SJCRH30 (cell line): ENCODE measurements at places on chromosomes 3 and 15. TPM values are rescaled to one million over a fixed set of nuclear protein-coding genes. Genes with fewer than 3 reads are reported as not detected.
A peak's percentile ranks its signal among the peaks of the same experiment; 100 is the strongest.

DNA sequence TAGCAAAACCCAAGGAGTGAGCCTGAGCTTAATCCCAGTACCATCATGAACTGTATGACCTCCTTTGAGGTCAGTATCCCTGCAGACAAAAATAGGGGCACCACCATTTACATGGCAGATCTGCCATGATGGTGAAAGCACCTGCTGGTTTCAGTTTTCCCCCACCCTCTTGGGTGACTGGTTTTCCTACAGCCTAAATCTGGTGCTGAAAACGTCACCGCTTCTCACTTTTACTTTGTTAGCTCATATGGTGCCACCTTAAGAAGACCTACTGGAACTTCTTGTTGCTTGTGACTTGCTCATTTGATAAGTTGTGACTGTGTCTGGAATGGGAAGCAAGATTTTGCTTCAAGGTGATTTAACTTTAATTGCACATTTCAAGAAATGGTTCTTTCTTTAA, 5.1 kb downstream of the PPP1R2 start:
- H3K27ac ChIP-seq, result no peak overlapping the region
- no peaks in the 10 kb centered on the region for H3K36me3 ChIP-seq
- H3K4me3 ChIP-seq, result no peak overlapping the region
- H3K27me3 ChIP-seq, result no peaks in the 10 kb centered on the region
- peaks cover 3% of the 10 kb centered on the region; the same call in 1 of the 2 replicates for H3K4me1 ChIP-seq

GRCh38 chr3:178434206-178434805, 101.9 kb upstream of the KCNMB2 start:
- DNase-seq, result no peak
- H3K36me3 ChIP-seq, result no peaks in the 10 kb centered on the region
- H3K27ac ChIP-seq, result no peak overlapping the region
- H3K4me1 ChIP-seq, result 0 out of 2 replicates have a peak, but pooled peaks cover 2% of the 10 kb centered on the region
- H3K27me3 ChIP-seq, result no peaks in the 10 kb centered on the region

GRCh38 chr15:66430627-66431255, 44.0 kb downstream of the MAP2K1 start:
- H3K4me1 ChIP-seq, result no peaks in the 10 kb centered on the region
- DNase-seq, result no peak
- no peaks in the 10 kb centered on the region; the same call in 1 of the 2 replicates for H3K36me3 ChIP-seq
- H3K4me3 ChIP-seq, result no peak overlapping the region
- no peak overlapping the region for H3K27ac ChIP-seq

DNA sequence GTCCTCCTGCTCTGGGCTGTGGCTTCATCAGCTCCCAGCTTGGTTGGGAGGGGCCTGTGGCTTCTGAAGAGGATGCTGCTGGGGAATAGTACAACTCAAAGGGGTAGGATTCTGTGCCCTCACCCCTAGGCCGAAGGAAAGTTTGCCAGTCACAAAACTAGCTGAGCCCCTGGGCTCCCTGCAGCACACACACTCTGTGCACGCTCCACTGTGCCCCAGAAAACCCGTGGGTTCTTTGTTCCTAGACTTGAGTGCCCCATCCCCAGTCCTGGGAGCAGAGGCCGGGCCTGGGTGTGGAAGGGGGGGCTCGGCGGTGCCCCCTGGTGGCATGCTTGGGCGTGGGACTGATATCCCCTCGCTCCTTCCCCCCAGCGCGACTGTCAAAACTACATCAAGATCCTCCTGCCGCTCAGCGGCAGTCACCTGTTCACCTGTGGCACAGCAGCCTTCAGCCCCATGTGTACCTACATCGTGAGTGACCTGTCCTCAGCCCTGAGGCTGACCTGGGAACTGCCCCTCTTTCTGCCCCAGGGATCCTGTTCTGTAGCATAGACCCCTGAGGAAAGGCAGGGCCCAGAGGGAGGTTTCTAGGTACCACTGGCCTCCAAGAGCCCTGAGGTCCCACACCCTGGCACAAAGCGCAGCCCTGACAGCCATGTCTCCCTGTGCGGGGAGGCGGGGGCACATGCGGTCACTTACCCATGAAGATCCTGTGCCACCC, 14.2 kb downstream of the CIB1 start:
- H3K27ac ChIP-seq, result no peak overlapping the region
- no peaks in the 10 kb centered on the region for H3K4me1 ChIP-seq
- H3K36me3 ChIP-seq, result no peaks in the 10 kb centered on the region
- DNase-seq, result peak; percentile 46

GRCh38 chr15:72722071-72722696, 36.2 kb downstream of the BBS4 start:
- no peaks in the 10 kb centered on the region for H3K27me3 ChIP-seq
- H3K27ac ChIP-seq, result no peak overlapping the region
- H3K4me3 ChIP-seq, result no peak overlapping the region
- no peaks in the 10 kb centered on the region for H3K4me1 ChIP-seq

TICRR gene
- 24.9 and 27.2 TPM in 2 replicates for total RNA-seq

- peaks cover 28% of the 10 kb centered on the region for H3K36me3 ChIP-seq
- H3K27me3 ChIP-seq, result no peaks in the 10 kb centered on the region
- H3K4me1 ChIP-seq, result no peaks in the 10 kb centered on the region
- DNase-seq, result peak; percentile 54
These were observed 293.1 kb upstream of the CHRM5 start for GRCh38 chr15:33675246-33675645.

ROPN1 gene
- not detected in 2 replicates for total RNA-seq
